ENCODE measurements at places on chromosomes 11 and 22. TPM values are rescaled to one million over a fixed set of nuclear protein-coding genes. Genes with fewer than 3 reads are reported as not detected.
A peak's percentile ranks its signal among the peaks of the same experiment; 100 is the strongest.

OR10AG1 gene
- not detected for polyA plus RNA-seq

TMEM9B gene
- 131 TPM for polyA plus RNA-seq

HEPHL1 gene
- 0.05 TPM for polyA plus RNA-seq

DNA sequence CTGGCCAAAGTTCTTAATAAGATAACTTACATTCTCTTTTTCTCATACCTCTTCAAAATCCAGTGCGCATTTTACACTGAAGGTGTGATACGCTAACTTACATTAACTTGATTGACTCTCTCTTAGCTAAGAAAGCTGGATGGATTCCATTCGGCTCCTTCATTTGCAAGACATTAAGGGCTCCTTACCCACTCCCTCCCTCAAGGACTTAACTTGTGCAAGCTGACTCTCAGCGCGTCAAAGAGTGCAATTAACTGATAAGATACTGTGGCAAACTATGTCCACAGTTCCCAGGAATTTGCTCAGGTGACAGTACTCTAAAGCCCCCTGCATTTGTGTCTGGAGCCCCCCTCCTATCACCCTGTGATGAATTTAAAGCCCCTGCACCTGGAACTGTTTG is 6.4 kb upstream of the RFPL1 start:
- no peaks in the 10 kb centered on the region for H3K36me3 ChIP-seq
- H3K27me3 ChIP-seq, result peaks cover 32% of the 10 kb centered on the region
- H3K4me3 ChIP-seq, result no peak overlapping the region
- no peak for DNase-seq
- no peak overlapping the region for H3K27ac ChIP-seq
- H3K4me1 ChIP-seq, result no peaks in the 10 kb centered on the region

DNA sequence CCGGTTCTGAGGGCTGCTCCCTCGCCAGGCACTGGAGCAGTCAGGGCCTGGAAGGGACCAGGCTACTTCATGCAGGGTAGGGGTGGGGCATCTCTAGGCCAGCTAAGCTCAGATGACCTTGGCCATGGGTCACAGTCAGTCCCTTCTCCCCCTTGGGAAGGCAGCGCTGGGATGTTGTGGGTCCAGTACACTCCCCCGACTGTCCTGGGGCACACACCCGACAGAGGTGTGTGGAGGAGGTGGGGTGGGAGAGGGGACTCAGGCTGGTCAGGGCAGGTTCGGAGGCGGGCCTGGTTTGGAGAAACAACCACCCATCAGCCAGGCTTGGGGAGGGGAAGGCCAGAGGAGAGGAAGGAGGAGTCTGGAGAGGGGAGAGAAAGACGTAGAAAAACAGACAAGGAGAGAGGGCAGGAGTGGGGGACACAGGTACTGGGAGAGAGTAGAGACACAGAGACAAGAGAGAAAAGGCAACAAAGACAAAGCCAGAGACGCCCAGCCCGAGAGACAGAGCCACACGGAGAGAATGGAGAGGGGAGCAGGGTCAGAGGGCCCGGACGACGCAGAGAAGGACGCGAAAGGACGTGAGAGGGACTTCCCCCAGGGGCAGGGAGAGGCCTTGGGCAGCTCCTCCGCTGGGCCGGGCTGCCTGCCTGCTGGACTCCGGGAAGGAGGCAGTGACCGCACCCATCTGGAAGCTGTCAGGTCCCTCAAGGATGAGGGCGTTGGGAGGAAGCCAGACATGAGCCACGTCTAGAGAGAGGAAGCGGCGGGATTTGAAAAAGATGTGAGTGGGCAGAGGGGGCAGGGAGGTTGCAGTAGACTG is 30.6 kb upstream of the TSKU start:
- no peak for DNase-seq
- peaks cover 26% of the 10 kb centered on the region for H3K27me3 ChIP-seq
- no peak overlapping the region for H3K4me3 ChIP-seq

- peaks cover 12% of the 10 kb centered on the region for H3K27me3 ChIP-seq
- peaks cover under 1% of the 10 kb centered on the region for H3K36me3 ChIP-seq
- no peak for DNase-seq
- H3K4me3 ChIP-seq, result no peak overlapping the region
Measured at GRCh38 chr22:28068826-28069225, 149.8 kb upstream of the PITPNB start.

DNA sequence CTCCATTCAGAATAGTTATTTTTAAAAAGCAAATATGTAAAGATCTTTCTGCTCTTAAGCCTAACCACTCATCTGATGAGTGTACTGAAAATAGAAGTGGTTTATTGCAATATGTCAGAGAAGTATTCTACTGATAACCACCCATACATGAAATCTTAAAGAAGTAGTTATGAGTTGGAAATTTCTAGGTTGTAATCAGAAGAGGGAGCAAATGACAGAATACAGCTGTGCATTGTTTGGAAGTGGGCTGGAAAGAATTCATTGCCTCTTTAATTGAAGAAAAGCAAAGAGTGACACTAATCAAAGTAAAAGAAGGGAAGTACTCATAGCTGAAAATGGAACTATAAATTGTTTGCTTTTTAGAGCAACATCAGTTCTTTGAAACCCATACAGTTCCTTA is 39.4 kb downstream of the FDX1 start:
- DNase-seq, result no peak
- peaks cover 6% of the 10 kb centered on the region for H3K36me3 ChIP-seq
- no peak overlapping the region for H3K4me3 ChIP-seq
- no peaks in the 10 kb centered on the region for H3K4me1 ChIP-seq
- no peak overlapping the region for H3K27ac ChIP-seq

DNA sequence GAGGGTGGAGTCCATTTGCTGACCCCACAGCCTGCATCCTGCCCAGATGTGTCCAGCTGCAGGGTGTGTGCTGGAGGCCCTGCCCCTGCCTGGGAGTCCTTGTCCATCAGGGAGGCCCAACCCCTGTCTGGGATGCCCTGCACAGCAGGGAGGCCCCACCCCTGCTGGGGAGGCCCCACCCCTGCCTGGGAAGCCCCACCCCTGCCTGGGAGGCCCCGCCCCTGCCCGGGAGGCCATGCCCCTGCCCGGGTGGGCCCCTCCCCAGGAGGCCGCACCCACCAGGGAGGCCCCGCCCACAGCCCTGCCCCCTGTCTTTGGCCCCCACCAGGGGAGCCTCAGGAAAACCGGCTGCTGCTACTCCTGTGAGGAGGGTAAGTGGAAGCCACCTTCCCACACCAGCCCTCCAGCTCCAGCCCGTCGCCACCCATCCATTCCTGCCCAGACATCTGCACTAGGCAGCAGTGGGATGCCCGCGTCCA is 37.2 kb downstream of the MUC5B start:
- H3K4me3 ChIP-seq, result no peak overlapping the region
- peaks cover 8% of the 10 kb centered on the region for H3K36me3 ChIP-seq
- no peaks in the 10 kb centered on the region for H3K27me3 ChIP-seq
- no peak for DNase-seq
- H3K4me1 ChIP-seq, result peaks cover 10% of the 10 kb centered on the region

- no peaks in the 10 kb centered on the region for H3K4me1 ChIP-seq
- H3K27ac ChIP-seq, result no peak overlapping the region
- DNase-seq, result no peak
- no peak overlapping the region for H3K4me3 ChIP-seq
Measured at GRCh38 chr11:113014262-113015097, 53.3 kb downstream of the NCAM1 start.

DNA sequence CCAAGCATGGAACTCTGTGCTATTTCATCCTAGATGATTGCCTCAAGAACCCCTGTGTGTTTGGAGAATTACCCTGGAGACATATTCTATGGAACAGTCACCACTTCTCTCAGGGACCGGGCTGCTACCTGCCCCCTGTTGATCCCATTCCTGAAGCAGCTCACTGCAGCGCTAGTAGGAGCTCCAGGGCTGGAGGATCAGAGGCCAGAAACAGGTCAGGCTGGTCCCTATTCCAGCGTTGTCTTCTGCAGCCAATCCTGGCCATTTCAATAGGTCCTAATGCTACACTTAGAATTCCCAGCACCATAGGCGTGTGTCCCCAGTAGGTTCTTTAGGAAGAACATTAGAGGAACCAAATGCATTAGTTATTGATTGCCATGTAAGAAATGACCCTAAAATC is 48.9 kb downstream of the BTG4 start:
- no peak overlapping the region for H3K27ac ChIP-seq
- H3K4me1 ChIP-seq, result no peaks in the 10 kb centered on the region

DNA sequence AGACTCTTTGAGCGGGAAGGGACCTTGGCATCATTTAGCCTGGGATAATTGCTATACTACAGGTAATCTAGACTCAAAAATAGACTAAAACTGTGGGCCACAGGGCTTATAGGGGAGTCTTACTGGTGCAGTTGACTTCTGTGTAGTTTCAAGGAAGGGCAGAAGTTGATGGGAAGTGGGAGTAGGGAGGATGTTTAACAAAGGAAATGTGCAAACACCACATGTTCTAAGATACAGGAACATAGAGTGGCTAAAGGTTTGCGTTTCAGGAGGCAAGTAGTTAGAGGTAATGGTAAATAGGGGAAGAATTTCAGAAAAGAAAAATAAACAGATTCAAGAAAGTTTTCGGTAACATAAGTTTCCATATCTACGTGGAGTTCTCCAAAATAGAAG is 14.4 kb upstream of the SORL1 start:
- peaks cover 17% of the 10 kb centered on the region for H3K4me1 ChIP-seq
- peaks cover 5% of the 10 kb centered on the region for H3K36me3 ChIP-seq
- H3K27ac ChIP-seq, result no peak overlapping the region
- H3K4me3 ChIP-seq, result peak overlapping the region; percentile 6

- H3K36me3 ChIP-seq, result no peaks in the 10 kb centered on the region
- H3K4me3 ChIP-seq, result no peak overlapping the region
- H3K27me3 ChIP-seq, result no peaks in the 10 kb centered on the region
- peaks cover 13% of the 10 kb centered on the region for H3K4me1 ChIP-seq
Measured at GRCh38 chr11:64372802-64373597, 14.0 kb downstream of the RPS6KA4 start.

DNA sequence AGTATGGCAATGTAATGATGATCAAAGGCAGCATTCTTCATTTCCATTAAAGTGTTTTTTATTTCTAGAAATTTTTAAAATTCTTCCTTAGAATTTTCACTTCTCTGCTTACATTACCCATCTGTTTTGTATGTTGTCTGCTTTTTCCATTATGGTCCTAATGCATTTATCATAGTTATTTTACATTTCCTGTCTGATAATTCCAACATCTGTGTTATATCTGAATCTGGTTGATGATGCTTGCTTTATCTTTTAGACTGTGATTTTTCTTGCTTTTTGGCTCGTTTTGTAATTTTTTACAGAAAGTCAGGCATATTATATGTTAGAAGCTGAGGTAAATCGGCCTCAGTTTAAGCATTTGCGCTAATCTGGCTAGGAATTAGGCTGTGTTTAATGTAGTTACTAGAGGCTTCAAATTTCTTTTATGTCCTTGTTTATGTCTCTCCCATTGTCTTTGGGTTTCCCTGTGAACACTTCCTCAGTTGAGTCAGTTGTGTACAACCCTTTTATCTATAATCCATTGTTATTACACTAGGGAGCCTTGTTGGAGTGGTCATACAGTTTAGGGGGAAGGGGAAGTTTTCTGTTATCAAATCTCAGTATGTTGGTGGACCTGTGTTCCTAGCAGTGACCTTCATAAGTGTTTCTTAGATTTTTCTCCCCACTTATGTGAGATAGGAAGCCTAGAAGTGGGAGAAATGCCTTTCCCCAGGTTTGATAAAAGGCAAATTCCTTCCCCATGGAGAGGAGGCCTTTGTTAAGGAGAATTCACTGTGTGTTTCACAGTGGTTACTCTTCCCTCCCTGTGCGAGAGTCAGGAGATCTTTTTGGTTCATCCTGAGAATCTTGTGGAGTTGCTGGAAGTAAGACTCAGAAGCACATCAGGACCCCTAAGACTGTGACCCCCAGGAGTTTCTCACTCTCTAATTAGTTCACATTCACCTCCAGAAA is 437.5 kb downstream of the INSC start:
- H3K4me3 ChIP-seq, result no peak overlapping the region
- H3K36me3 ChIP-seq, result no peaks in the 10 kb centered on the region
- no peaks in the 10 kb centered on the region for H3K4me1 ChIP-seq
- no peak overlapping the region for H3K27ac ChIP-seq

DNA sequence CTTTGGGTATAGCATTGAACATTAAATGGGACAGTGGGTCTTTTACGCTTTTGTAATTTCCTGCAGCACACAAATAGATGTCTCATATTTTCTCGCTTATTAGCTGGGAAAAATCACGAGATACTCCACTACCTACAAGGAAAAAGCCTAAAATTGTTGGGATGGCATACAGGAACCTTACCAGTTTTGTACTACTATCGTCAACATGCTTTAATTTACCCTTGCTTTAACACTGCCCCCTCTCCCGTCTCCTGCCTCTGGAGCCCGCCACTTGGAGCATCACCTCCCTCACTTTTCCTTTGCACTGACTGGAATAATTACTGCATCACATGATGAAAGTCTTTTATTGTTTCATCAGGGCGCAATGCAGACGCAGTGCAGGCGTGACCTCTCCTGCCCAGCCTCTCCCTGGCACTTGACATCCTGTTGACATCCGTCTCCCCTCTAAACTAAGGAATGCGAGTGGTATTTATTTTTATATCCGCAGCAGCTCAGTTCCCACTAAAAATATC is 1.0 kb upstream of the FNBP4 start:
- peaks cover 31% of the 10 kb centered on the region for H3K4me1 ChIP-seq
- DNase-seq, result no peak
- H3K27me3 ChIP-seq, result no peaks in the 10 kb centered on the region
- no peaks in the 10 kb centered on the region for H3K36me3 ChIP-seq
- H3K27ac ChIP-seq, result peak overlapping the region; percentile 100
- H3K4me3 ChIP-seq, result peak overlapping the region; percentile 98

DNA sequence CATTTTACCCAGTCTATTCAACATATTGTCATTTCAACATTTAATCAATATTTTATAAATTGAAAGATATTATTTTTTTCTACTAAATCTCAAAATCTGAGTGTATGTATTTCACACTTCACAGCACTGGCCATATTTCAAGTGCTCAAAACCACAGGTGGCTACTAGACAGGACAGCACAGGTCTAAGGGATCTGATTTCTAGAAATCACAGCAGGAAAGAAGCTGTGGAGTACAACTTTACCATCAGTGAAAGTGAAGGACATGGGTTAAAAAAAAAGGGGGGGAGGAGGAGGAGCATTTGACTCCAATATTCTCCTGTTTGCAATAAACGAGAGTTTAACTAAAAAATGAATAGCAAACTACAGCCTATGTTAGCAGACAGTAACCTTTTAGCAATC is 4.5 kb downstream of the PRDM10 start:
- H3K27me3 ChIP-seq, result no peaks in the 10 kb centered on the region
- no peak overlapping the region for H3K4me3 ChIP-seq
- H3K4me1 ChIP-seq, result peaks cover 30% of the 10 kb centered on the region
- peaks cover 11% of the 10 kb centered on the region for H3K36me3 ChIP-seq

DNA sequence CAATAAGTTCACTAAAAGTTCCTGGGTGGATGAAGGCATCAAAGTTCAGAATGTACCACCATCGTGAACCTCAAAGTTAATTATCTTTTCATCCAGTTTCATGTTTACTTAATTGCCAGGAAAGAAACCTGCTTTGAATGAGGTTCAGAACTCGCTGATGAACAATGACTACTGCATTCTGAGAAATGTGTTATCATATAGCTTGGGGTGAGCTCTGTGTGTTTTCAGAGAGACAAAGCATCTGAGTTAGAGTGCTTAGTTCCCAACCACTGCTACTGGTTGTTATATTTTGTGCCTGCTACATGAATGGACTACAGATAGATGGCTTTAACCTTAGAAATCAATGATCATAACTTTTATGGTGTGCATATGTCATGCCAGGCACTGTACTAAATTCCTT is 1131.0 kb downstream of the DLG2 start:
- no peak for DNase-seq
- H3K27ac ChIP-seq, result no peak overlapping the region
- H3K27me3 ChIP-seq, result no peaks in the 10 kb centered on the region
- no peak overlapping the region for H3K4me3 ChIP-seq

Measured in naive B cell (primary cell).